Activated T-cell treated with anti-CD3 and anti-CD28 coated beads for 48 hours (primary cell): ENCODE measurements at places on chromosomes 2 and 18.

GRCh38 chr18:78716022-78716421, 263.6 kb upstream of the SALL3 start:
- DNase-seq, result no peak

DNA sequence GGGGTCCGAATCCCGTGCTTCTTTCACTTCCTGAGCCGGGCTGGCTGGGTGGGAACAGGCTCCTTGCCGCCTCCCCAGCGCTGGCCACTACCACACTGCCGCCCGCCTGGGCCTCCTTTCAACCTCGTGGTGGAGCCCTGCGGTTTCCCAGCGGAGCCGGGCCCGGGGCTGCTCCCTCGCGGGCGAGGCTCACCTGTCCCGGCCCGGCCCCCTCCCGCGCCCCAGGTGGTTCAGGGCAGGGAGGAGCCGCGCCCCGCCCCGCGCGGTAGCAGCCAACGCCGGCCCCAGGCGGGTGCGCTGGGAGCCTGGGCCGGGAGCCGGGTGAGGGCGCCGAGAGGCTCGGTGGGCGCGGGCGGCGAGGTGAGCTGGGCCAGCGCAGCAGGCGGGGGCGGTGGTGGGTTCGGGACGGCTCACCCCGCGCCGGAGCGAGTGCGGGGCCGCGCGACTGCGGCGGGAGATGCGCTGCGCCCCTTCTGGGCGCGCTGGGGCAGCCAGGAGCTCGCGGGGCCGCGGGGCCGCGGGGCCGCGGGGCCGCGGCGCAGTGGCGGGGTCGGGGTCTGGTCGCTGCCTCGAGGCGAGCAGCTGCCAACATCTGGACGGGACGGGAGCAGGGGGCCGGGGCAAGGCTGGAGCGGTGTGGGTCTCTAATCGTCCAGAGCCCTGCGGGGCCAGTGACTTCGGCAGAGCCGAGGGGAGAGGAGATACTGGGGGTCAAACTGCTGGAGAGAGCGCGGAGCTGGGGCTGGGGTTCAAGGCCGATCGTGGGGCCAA, at the start of gene LYPD6B:
LYPD6B (plus strand) TSS at position 258 of the 771 bp plus-strand sequence. CDS start 92,250 bp downstream, outside the sequence.
- DNase-seq, result no peak

- DNase-seq, result no peak
Observed at GRCh38 chr2:119208791-119209203, 14.8 kb upstream of the STEAP3 start.

- DNase-seq, result no peak
Observed at GRCh38 chr2:118291251-118291880, 203.1 kb downstream of the INSIG2 start.

GRCh38 chr2:44433895-44434294, 72.1 kb downstream of the CAMKMT start:
- DNase-seq, result no peak

- no peak for DNase-seq
Observed at GRCh38 chr2:54240515-54241469, 15.2 kb downstream of the TSPYL6 start.

DNA sequence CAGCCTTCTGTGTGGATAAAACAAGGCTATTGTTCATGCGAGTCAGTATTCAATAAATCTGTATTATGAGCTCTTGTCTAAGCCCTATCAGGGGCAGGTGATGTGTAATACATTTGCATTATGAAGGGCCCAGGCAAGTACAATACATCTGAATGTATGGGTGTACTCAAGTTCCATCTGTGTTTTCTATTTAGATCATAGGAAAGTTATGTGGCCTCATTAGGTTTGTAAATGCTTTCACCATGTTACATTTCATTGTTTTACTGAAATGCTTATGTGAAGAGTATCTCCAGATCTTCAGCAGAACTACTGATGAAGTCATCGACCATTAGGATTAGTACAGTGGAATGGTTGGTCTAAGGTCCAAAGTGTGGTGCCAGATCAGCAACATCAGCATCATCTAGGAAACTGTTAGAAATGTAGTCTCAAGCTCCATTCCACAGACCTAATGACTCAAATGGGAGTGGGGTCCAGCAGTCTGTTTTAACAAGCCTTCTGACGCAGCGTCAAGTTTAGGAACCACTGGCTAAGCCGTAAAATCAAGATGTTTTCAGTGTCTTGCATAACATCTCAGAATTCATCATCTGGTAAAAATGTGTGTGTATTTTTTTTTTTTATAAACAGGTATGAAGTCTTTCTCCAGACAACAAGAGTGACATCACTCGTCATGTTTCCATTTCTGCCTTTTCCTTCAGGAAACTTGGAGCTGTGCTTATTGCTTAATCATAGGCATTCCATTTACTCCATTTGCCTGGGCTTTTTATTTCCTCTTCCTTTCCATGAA, 80.5 kb downstream of the LYPD6 start:
- no peak for DNase-seq

- no peak for DNase-seq
Observed at GRCh38 chr2:26017464-26018183, 16.3 kb upstream of the RAB10 start.

- no peak for DNase-seq
Observed at GRCh38 chr2:43143756-43144155, 82.7 kb downstream of the ZFP36L2 start.

- no peak for DNase-seq
Observed at GRCh38 chr2:20653695-20654534, 3.0 kb upstream of the HS1BP3 start.

DNA sequence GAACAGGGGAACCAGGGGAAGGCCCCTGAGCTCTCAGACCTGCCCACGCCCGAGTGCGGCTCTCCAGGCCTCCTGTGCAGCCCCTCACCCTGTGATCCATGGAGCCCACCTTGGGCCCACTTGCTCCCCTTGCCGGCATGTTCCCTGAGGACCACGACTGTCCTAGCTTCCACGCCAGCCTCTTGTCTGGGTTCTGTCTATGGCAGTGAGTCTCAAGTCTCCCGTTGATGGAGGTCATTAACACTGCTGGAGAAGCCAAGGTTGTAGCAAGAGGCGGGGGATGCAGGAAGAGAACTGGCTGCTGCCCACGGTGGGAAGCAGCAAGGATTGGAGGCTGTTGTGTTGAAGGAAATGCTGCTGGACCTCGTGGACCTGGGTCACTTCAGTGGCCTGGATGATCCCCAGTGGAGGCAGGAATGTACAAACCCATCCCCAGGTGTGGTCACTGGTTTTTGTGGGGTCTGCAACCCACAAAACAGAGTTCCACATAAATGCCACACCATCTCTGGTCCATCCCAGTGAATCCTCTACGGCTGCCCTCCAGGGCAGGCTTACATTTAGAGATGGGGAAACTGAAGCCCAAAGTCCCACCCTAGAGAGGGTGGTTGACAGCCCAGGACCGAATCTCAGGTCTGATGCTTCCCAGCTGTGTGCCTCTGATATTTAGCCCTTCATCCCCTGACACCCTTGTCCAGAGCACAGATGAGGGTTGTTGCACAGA, 150.3 kb downstream of the NDUFA10 start:
- DNase-seq, result no peak

DNA sequence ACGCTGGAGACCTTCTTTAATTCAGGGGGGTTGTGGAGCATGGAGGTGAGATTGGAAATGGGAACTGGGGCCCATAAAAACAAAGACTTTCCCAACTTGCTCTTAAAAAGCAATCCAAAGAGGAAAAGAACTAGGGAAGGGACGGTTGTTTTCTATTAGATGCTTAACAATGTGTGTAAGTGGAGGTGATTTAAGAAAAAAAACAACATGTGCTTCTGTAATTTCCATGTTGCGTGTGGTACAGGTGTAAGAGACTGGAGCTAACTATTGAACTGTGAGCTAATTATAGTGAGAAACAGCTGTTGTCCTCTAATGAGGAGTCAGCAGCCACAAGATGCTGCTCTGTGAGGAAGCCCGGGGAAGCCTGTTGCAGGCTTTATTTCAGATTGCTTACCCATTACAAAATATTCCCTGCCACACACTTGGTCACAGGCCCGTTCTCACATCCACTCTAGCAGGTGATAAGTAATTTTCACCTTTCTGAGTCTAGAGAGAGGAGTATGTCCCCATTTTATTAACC, 280.6 kb upstream of the PARD3B start:
- no peak for DNase-seq

DNA sequence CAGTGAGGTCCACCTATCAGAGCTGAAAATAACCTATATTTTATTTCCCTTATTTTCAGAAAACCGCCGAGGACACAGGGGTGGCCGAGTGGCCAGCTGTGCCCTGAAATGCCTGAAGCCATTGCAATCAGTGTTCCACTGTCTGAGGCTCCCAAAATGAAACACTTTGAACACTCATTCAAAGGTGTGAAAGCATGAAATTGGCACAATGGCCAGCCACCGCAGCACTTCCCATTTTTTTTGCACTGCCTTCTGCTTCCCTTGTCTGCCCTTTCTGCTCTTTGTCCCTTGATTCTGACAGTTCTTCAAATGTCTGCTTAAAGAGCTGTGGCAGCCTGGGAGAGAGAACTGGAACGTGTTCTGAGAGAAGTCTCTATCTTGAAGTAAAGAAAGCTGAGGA, 1127.5 kb upstream of the CELF4 start:
- DNase-seq, result no peak

DNA sequence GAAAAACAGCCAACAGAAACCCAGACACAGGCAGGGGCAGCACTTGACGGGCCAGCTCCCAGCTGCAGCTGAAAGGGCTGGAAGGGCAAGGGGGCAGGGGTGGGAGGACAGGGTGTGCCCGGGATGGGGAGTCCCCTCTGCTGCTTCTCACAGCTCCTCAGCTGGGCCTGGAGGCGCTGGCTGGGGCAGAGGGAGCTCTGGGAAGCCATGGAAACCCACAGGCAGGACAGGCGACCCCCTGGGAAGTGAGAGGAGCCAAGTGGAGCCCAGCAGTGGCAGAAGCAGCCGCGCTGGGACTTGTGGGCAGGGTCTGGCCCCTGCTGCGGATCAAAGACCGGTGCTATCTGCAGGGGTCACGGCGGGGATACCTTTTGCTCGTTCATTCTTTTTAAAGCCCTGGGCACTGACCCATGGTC, 20.7 kb downstream of the OTOF start:
- DNase-seq, result no peak

DNA sequence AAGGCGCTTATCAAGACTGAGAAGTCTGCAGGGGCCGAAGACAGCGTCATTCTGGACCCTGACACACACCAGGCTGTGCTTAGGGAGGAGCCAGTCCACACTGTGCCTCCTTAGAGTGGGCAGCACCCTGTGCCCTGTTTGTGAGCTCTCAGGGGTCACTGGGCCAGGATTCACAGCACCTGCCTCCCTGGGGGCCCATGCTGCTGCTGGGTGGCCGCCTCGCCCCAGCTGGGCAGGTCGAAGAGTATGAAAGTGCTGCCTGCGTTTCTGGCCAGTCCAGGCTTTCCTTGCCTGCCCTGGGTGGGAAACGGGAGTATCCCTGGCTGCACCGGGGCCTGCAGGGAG, 15.4 kb upstream of the GPR55 start:
- DNase-seq, result no peak

- no peak for DNase-seq
Observed at GRCh38 chr2:25698752-25699151, 25.4 kb upstream of the DTNB start.

- DNase-seq, result no peak
Observed at GRCh38 chr2:189570570-189571031, 10.0 kb downstream of the SLC40A1 start.

GRCh38 chr2:28565720-28566295, 69.9 kb downstream of the PLB1 start:
- DNase-seq, result no peak

DNA sequence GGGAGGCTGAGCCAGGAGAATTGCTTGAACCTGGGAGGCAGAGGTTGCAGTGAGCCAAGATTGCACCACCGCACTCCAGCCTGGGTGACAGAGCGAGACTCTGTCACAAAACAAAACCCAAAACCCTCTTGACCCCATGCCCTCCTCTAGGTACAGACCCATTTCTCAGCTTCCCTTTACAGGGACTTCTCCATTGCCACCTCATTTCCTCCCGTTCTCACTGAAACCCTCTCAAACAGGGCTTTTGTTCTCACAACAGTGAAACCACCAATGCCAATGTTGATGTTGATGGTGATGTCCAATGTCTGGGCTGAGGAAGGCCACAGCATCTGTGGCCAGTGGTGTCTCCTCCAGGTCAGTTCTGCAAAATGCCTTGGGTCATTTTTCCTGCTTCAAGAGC, 69.0 kb upstream of the ZCCHC2 start:
- DNase-seq, result no peak

GRCh38 chr18:57475903-57476302, 40.7 kb downstream of the ONECUT2 start:
- DNase-seq, result no peak

DNA sequence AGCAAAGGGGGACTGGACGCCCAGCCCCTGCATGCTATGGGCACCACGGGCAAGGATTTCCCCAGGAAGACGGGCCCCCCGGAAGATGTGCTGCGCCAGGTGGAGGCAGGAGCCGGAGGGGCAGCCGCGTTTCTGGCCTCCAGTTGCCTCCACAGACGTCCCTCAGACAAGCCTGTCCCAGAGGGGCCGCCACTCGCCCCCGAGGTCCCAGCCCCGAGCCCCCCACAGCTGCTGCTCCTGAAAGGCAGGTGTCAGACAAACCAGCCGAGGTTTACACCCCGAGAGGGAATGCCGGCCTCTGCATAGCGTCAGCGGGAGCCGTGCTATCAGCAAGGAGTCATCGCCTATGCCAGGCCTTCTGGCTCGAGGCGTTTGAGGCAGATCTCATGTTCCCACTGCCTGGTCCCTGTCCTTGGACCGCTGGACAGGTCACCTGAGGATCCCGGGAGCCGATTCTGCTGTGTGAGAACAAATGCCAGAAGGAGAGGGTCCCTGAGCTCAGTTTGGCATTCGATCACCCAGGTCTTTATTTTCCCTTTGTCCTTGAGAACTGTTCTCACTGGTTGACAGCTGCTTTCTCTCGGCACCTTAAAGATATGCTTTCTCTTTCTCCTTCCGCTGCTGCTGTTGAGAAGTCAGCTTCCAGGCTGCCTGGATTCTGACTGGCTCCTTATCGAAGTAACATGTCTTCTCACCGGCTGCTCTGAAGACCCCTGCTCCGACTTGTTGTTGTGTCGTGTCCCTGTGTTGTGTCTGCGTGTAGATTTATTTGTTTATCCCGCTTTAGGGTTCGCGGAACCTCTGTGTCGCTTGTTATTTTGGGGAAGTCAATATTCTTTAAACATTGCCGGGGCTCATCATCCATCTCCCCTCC, 20.6 kb downstream of the CROCC2 start:
- no peak for DNase-seq

DNA sequence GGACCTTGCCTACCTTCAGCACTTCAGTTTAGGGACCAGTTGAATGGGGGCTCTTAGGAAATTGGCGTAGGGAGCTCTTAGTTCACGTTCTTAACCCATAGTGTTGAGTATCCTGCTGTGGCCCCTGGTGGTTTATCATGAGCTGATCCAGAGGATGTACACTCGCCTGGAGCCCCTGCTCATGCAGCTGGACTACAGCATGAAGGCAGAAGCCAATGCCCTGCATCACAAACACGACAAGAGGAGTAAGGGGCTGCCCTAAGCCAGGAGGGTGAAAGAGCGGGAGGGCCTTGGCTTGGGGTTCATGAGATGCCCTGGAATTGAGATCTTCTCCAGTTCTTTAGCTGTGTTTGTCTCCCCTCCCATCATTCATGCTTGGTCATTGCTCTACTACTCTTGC, 2.9 kb downstream of the RETREG2 start:
- DNase-seq, result no peak

DNA sequence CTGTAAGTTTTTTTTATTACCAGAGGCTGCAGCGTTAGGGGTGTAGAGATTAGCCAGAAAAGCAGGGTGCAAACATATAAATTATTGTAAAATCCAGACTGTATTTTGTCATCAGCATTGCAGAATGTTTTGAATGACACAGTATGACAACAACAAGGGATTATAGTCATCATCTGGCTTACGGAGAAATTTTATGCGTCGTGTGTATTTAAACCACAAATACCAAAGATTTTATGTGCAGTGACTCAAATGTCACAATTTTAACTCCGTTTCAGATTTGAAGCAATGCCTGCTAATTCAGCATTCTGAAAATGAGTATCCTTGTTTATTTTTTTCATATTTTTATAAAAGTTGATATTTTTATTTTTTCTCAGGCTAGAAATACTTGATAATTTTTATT, 19.4 kb upstream of the TMX3 start:
- DNase-seq, result no peak
